ENCODE measurements at places on chromosomes 6 and 20. TPM values are rescaled to one million over a fixed set of nuclear protein-coding genes. Genes with fewer than 3 reads are reported as not detected.
A peak's percentile ranks its signal among the peaks of the same experiment; 100 is the strongest.

DNA sequence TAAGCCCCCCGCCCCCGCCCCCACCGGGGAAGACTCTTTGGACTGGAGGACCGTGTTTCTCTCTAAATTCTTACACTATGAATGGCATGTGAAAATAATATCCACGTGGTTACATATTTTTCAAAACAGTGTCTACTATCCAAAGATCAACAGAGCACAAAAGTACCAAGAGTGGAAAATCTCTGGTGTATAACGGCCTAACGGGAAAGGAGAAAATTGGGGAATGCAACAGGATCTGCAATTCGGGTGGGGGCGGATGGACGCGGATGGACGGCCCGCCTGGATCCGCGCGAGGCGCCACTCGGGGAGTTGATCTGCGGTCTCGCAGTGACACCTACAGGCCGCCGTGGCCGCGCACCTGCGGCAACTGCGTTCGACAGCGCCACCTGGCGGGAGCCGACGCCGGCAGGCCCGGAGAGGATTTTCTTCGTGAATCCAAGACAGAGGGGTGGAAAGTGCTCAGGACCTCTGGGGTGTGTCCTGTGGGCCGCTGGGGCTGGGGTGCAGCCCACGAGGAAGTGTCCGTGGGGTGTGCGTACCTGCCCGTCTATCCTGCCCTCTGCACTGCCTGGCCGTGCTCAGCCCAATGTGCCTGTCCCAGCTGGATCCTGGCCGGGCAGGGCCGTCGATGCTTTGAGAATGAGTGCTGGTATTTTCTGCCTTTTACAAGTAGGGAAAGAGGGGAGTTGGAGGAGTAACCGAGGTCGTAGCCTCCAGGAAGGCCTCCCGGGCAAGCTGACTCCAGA, 18.6 kb downstream of the ANKRD60 start:
- DNase-seq, result peak; percentile 64

- no peak for DNase-seq
Measured at GRCh38 chr6:122710908-122711635, 68.4 kb upstream of the FABP7 start.

DNA sequence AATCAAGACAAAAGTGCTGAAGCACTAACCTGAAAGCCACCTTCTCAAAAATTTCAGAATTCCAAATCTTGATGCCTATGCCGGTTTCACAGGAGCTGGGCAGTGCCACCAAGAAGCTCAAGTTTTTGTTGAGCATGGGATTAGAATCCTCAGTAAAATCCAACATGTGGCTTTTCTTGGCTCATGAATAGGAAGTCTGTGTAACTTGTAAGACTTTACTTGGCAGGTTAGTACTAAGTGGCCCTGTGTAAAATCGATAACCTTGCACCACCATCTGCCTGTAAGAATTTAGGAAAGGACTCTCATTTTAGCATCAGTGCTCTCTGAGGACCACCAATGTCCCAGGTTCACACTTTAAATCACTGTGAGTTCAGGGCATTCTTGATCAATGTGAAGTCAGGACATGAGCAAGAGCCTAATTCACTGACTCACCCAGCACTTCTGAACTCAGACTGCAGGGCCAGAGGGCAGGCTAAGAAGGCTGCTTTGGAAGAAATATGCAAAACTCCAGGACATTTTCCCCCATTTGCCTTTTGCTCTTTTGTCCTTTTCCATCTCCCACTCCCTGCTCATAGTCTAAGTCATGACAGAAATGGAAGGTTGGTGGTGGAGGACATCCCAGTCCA, 113.2 kb downstream of the EDN1 start:
- peak; percentile 81 for DNase-seq

- no peak for DNase-seq
Measured at GRCh38 chr6:109083657-109084056, 11.0 kb downstream of the SESN1 start.

Gene C6orf163
- total RNA-seq, result not detected

Gene IL17A
- not detected for total RNA-seq

Gene MOG
- total RNA-seq, result not detected

Gene POLR1C
- total RNA-seq, result 21.8 TPM

- peak; percentile 96 for DNase-seq
Measured at GRCh38 chr6:167930295-167930694, 67.2 kb upstream of the KIF25 start.

DNA sequence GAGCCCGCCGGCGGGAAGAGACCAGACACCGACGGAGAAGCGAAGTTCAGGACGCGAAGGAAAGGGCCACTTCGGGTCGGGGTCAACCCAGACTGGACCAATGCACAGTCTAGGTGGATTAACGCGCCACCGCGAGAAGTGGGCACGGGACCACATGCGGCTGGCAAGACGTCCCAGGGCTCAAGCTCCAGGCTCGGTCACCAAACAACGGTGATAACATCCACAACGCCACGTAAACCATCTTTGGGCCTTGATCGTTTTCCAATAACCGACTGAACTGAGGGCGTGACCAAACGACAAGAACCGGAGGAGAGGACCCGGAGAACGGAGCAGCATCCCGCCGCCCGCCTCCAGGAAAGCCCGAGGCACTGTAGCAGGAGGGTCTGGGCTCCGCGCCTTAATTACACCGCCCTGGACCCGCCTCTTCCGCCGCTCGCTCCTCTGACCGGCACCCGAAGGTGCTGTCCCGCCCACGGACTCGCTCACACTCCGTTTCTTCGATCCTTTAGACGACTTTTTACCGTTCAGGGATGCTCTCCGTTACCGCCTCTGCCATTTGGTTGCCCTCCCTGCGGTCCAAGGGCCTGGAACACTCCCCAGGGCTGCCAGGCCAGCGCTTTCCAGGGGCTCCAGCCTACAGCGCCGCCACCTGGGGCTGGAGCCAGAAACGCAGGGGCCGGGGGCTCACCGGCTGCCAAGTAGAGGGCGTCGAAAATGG, 44.1 kb downstream of the DPPA5 start:
- DNase-seq, result peak; percentile 74

- no peak for DNase-seq
Measured at GRCh38 chr6:228881-229651, 63.2 kb upstream of the DUSP22 start.

DNA sequence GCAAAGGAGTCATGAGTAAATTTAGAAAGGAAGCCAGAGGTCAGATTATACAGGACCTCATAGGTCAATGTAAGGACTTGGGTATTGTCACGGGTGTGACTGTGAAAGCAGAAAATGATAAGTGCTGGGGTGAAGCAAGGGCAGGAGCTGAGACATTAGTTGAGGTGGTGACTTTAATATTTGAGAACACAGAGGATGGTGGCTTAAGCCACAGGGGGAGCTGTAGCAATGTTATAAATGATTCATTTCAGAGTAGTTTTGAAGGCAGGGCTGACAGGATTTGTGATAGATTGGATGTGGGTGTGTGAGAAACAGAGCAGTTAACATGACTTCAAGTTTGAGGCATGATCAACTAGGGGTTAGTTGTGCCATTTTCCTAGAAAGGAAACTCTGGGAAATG, 659.9 kb downstream of the EPM2A start:
- no peak for DNase-seq

GRCh38 chr6:133241901-133242636, 912 bp downstream of the EYA4 start:
- DNase-seq, result no peak

DNA sequence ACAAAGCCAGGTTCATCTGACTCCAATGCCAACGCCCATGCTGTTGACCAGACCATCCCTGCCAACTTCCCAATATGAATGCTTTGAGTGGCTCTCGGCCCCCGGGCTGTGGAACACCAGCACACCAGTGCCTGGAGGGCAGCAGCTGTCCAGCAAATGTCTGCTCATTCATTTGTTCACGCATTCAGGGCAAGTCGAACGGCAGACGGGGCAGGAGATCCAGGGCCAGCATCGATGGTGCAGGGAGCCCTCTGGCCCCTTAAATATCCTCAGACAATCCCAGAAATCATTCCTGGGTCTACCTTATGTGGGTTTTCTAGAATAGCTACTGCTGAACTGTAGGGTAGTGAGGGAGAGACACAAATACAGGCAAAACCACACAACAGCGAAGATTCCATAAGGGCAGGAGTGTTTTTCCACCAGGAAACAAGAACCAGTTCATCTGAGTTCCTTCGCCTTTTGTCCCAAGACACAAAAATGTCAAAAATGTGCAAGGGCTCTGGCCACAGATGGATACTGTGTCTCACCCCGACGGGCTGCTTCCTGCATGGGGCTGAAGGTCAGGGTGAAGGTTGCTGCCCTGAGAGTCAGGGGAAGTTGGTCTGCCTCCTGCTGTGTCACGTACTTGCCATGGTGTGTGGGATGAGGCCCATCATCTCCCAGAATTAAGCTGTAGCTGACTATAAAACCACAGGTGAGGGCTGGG, 15.5 kb downstream of the RIPOR3 start:
- peak; percentile 86 for DNase-seq

DNA sequence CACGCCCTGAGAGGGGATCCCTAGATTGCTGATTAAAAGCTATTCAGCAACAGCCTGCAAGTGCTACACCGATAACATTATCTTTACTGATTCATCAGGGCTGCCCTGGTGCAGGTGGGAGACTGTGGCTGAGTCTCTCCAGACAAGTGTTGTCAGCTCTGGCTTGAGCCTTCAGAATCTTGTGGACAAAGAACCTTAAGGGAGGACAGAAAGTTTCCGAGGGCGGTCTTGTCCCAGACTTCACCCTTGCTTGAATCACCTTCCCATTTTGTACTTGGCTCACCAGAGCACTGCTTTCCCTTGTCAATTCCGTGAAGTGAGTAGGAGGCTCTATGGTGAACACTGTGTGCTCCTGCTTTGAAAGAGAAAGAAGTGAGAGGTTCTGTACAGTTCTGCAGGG, 88.6 kb upstream of the PCSK2 start:
- no peak for DNase-seq

DNA sequence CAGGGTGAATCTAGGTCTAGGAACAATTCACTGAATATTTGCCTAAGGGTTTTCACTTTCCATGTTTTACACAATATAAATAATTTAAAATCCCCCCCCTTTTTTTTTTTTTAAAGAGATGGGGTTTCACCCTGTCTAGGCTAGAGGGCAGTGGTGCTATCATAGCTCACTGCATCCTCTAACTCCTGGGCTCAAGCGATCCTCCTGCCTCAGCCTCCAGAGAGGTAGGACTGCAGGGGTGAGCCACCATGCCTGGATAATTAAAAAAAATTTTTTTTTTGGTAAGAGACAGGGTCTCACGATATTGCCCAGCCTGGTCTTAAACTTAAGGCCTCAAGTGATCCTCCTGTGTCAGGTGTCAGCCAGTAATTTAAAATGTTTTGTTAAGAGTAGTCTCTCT, 17.8 kb downstream of the QKI start:
- no peak for DNase-seq

DNA sequence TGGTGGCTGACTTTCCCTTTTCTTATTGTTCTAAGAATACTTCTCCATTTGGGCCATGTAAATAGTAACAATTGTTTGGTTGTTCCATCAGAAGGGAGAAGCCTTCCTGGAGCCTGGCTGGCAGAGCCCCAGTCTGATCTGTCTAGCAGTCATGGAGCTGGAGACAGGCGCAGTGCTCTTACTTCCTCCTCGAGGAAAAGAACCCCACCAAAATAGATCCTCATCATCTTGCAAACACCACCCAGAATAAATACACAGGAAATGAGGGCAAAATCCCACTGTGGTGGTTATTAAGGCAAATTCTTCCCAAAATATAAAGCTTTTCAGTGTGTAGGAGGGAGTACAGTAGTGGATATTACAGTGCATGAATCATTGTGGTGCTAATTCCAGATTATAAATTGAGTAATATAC, 195.1 kb upstream of the SGK1 start:
- DNase-seq, result no peak

DNA sequence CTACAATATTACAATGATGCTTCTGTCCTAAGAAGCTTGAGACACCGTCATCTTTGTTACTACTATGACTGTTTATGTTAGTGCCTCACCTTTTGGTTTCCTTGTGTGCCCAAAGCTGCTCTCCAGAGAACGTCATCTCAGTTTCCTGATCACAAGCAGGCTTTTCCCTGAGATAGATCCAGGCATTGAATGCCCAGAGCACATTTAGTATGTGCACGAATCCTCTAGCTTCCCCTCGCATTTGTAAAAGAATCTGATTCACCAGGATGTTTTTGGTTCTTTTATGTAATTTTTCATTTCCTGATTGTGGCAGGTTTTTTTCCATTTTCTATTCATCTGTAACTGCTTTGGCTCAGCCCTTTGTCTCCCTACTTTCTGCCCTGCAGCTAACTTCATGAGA, 100.2 kb upstream of the TMEM181 start:
- peak; percentile 38 for DNase-seq

DNA sequence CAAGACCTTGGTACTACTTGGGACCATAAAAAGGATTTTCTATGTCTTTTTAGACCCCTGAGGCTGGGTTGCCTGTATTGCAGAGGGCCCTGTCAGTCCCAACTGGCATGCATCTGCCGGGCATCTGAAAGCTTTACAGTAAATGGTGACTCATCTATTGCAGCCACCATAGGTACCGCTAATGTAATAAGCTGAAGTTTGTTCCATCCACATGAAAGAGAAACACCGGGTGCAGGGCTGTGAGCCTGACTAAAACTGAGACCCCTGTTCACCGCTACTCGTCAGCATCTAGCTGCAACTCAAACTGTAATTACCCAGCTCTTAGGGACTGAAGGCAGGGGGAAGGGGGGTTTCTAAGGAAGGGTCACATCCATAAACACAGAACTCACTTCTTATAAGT, 49.5 kb downstream of the TRERF1 start:
- peak; percentile 55 for DNase-seq

DNA sequence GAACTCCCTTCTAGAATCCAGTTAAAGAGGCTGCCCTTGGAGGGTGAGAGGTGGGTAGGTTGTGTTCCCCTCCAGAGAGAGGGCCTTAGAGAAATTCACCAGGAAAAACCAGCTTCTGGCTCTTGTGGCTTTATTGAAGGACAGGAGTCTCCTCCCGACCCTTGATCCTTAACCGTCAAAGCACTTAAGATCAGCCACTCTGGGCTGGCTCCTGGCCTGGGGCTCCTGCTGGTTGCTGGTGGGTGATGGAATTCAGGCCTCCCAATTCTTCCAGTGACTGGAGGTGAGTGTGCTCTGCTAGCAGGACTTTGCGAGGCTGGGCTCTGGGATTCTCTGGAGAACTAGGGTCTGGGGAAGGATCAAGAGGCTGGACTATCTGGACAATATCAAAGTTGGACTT, 75.6 kb upstream of the LGSN start:
- DNase-seq, result no peak

Gene TRIM40
- not detected for total RNA-seq

DNA sequence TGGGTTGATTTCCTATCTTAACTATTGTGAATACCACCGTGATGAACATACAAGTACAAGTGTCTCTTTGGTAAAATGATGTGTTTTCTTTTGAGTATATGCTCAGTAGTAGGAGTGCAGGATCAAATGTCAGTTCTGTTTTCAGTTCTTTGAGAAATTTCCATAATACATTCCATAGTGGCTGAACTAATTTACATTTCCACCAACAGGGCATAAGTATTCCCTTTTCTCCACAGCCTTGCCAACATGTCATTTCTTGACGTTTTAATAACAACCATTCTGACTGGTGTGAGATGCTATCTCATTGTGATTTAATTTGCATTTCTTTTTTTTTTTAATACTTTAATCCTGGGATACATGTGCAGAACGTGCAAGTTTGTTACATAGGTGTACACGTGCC, 268.8 kb downstream of the CENPW start:
- no peak for DNase-seq
